Activated gamma-delta T cell treated with Interleukin-2 at 50 U/mL for 16 hours (primary cell): ENCODE measurements at places on chromosomes 6 and 20.

DNA sequence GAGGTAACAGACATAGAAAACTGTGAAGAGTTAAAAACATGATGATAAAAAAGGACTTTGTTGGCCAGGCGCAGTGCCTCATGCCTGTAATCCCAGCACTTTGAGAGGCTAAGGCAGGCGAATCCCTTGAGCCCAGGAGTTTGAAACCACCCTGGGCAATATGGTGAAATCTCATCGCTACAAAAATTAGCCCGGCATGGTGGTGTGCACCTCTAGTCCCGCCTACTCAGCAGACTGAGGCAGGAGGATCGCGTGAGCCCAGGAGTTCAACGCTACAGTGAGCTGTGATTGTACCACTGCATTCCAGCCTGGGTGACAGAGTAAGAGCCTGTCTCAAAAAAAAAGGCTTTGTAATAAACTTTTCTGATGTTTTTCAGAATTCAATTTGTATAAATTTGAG, 60.1 kb downstream of the GFOD1 start:
- DNase-seq, result no peak

DNA sequence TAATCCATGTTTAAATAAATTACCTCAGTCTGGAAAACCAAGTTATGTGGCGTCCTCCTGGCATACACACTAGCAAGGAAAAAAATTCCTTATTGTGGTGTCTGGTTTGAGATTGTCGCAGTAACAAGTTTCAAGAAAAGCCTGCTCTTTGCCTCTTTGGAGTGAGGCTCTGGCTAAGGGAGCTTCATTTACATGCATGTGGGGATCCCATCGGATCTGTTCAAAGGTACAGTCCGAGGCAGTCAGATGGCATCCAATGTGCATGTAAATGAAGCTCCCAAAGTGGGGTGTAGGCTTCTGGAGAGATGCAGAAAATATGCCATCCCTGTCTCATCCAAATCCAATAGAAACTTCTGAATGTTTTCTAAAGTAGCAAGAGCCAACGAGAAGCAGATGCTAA, 199.5 kb upstream of the FBXL4 start:
- no peak for DNase-seq

GRCh38 chr6:45835721-45836437, 179.8 kb downstream of the CLIC5 start:
- no peak for DNase-seq

GRCh38 chr6:108142240-108142639, 23.6 kb upstream of the NR2E1 start:
- DNase-seq, result no peak
